NCI-H2107 (cell line): ENCODE measurements at places on chromosomes 5 and 9.
A peak's percentile ranks its signal among the peaks of the same experiment; 100 is the strongest.

DNA sequence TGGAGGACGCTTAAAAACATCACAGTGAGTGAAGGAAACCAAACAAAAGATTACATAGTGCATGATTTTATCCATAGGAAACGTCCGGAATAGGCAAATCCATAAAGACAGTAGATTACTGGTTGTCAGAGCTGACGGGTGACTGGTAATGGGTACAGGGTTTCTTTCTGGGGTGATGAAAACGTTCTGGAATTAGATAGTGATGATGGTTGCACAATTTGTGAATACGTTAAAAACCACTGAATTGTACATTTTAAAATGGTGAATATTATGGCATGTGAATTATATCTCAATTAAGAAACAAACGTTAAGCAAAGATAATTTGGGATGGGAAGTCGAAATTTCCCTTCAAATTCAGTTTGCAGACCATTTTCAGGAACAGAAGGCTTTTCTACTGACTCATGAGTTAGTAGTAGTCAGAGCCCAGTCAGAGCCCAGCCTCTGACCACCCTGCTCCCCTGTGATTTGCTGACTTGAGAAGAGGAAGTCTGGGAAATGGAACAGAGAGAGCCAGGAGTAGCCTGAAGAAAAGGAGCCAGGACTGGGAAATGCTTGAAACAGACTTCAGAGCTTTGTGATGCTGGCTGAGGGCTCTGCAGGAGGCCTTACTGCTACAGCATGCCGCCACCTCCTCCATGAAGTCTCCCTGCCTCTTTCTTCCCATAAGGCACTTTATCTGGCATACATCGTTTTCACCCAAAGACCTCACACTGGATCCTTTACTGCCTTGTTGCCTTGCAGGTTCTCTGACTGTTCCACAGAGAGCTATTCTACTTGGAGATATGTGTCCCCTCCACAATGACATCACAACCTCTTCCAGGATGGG is 46.4 kb upstream of the CTNNA1 start:
- no peak for DNase-seq

DNA sequence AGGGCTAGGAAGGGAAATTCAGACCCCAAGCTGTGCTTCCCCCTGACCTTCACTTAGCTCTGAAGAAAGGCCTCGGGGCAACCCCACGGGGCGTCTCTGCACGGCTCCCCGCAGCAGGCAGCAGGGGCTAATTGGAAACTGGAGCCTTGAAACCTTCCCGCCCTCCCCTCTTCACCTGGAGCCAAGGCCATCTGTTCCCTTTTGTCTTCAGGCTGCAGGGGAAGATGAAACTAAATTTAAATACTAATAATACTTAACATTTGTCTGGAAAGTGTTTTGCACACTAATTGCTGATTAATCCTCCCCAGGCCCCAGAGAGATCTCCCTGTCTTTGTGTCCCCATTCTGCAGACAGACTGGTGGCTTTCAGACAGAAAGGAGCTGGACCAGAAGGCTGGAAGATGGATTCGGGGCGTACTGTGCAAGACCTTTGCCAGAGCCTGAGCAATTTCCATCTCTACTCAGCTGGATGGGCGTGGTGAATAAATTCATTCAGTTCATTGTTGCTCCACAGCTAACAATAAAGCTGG is 34.1 kb upstream of the CPLX2 start:
- DNase-seq, result peak; percentile 17

DNA sequence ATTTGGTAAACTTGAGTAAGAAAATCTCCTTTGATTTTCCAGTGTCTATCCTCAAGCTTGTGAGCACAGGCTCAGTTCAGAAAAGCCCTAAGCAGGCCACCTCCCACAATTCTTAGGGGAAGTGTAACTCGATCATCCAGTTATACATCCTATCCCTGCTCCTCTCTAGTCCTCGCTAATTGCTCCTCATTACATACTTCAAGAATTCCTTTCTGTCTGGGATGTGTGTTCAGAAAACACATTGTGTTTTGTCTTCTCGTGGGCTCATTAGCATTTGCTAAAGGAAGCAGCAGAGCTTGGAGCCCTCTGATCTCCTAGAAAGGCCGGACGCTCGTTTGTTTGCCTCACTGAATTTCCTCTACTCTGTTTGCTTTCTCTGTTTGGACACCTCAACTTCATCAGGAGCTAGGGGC is 268.2 kb upstream of the RFX3 start:
- peak; percentile 23 for DNase-seq

DNA sequence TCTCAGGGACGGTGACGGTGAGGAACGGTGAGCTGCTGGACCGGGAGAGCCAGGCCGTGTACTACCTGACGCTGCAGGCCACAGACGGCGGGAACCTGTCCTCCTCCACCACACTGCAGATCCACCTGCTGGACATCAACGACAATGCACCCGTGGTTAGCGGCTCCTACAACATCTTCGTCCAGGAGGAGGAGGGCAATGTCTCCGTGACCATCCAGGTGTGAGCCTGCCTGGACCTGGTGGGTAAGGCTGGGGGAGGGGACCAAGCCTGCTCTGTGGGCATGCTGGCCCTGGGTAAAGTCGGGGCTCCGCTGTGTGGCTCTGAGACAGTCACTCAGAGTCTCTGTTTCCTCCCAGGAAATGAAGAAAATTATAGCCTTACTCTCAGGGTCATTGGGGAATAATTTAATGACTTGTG is 29.3 kb downstream of the CDHR2 start:
- DNase-seq, result no peak

DNA sequence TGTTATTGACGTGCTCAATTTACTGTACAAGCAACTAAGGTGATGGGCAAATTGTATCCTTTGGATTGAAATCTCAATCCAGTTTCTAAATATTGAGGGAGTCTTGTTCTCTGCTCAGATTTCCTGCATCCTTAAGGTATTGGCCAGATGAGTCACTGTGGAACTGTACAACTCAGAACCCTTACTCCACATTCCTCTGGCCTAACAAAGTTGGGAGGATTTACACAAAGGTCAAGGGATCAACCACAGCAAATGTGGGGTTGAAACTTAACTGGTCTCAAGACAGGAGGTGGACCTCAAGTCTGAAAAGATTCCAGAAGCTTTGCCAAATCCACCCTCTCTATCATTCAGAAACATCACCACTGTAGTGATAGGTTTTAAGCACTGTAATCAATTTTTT is 81.5 kb upstream of the AGXT2 start:
- no peak for DNase-seq

GRCh38 chr5:90948969-90949368 is 390.4 kb downstream of the ADGRV1 start:
- DNase-seq, result no peak

DNA sequence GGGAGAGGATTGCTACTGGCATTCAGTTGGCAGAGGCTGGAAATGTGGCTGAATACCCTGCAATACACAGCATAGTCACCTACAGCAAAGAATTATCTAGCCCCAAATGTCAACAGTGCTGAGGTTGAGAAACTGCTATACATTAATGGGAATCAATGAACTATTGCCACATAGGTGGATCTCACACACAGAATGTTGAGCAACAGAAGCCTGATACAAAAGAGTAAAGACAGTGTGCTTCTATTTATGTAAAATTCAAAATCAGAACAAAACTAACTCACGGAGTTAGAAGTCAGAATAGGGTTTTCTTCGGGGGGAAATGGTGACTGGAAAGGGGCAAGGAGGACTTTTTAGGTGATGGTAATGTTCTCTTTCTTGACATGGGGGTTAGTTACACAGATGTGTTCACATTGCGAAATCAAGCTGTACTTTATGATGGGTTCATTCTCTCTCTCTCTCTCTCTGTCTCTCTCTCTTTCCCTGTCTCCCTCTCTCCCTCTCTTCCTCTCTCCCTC is 45.7 kb upstream of the PANK3 start:
- DNase-seq, result no peak

DNA sequence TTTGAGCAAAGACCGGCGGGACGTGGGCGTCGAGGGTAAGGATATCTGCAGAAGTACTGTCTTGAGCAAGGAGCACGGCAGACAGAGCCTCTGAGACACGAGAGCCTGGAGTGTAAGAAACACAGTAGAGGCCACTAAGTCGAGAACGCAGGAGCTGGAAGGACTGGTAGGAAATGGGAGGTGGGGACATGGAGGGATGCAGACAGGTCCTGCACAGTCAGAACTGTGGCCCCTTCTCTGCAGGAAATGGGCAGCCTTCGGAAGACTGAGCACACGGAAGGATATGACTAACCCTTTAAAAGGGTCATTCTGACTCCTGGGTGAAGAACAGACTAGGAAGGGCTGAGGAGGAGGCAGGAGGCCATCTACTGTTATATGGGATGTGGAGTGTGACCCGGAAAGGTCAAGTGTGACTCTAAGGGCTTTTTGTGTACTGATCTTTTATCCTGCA is 1.4 kb upstream of the CAMSAP1 start:
- DNase-seq, result no peak

DNA sequence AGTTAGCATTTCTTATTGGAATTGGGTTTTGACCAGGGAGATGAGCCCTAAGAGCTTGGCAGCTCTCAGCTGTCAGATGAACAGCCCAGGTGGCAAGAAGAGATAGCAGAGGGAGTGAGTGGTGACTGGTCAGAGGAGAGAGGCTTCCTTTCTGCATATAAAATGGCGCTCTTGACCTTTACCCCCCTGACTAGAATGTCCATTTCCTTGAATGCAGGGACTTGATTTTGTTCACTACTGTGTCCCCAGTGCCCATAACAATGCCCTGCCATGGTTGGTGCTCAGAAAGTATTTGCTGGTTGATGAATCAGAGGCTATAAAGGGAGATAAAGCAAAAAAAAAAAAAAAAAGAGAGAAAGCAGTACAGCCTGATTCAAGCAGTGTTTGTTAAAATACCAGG is 7.2 kb downstream of the CHMP5 start:
- DNase-seq, result no peak

DNA sequence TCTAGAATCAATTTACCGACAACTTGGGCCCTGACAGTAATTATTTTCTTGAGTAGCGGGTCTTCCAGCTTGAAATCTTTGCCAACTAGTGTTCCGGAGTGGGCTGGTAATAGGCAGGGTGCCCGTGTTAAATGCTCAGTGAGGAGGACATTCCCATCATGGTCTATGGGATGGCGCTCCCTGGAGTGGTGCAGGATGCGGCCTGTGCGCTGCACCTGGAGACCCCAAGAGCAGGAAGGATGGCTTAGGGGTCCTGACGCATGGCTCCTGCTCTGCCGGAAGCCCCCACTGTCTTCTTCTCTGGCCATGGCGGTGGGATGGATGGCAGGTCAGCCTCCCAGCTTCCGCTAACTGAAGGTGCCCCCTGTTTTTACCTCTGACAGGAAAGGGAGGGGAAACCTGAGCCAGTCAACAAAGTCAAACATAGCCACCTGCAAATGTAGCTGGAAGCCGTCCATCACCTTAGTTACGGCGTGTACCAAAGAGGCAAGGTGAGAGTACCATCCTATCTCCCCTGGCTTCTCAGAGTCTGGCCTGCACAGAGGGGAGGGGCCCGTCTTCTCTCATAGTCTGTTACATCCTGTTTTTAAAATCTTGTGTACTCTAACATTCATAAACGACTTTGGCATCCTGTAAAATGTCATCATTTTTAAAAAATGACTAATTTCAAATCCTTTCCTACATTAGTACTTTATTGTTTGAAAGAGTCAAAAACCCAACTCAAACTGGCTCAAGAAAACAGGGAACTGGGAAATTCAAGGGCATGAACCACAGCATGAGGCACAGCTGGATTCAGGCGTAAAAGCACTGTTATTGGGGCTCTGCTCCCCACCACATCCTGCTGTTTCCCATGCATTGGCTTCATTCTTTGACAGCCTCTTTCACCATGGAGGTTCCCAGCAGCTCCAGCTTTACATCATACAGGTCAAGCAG is 28.5 kb upstream of the UNC5A start:
- no peak for DNase-seq

DNA sequence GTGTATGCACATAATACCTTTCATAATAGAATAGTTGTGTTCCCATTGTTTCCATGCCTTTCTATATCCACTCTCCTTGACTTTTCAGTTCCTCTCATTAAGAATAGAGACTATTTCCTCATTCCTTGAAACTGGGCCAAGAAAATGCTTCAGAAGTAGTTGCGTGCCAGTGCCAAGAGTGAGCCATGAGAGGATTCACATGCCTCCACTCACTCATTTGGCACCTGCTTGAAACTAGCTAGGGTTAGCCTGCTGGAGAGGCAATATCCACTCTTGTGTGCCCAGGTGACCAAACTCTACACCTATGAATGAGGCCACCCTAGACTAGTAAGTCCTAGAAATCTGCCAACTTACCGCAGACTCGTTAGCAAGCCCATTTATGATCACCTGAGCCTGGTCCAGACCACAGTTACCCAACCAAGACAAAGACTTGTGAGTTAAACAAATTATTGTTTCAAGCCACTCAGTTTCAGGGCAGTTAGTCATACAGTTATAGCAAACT is 276.3 kb downstream of the EPB41L4A start:
- no peak for DNase-seq

DNA sequence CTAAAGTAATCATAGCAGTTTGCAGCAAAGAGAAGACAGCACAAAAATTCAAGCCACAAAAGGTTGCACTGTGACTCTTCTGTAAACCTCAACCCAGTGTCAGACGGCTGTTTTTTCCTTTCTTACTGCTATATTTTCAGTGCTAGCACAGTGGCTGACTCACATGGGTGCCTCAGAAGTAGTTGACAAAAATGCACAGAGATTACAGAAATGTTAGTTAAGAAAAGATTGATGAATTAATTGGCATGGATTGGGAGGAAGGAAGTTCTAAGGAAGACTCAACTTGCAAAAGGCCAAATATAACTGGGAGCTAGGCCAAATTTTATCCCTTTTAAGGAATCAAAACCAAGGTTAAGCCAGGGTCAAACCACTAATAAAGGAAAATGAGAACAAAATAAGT is 43.7 kb upstream of the ITGA1 start:
- DNase-seq, result no peak

- no peak for DNase-seq
Observed at GRCh38 chr5:38079620-38080402, 178.5 kb upstream of the EGFLAM start.

DNA sequence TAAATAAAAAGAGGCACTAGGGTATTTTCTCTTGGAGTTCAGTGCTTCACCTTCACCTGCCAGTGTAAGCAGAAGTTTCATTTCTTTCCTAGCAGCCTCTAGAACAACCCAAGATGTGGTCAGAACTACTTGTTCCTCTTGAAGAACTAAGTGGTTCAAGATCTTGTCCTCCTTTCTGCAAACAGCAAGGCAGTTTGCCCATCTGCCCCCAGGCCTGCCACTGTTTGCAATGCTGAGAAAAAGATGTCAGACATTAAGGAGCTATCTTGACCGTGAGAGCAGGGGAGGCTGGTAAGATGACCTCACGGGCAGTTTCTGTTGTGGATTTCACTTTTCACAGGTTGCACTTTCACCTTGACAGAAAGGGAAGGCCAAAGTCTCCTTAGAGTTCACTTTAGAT is 52.0 kb upstream of the KLF4 start:
- no peak for DNase-seq

GRCh38 chr9:128034821-128035652 is 32.1 kb downstream of the NAIF1 start:
- DNase-seq, result peak; percentile 57

- no peak for DNase-seq
Observed at GRCh38 chr9:100217536-100217935, 118.5 kb downstream of the INVS start.

GRCh38 chr9:83313781-83314180 is 224.4 kb downstream of the FRMD3 start:
- peak; percentile 19 for DNase-seq

DNA sequence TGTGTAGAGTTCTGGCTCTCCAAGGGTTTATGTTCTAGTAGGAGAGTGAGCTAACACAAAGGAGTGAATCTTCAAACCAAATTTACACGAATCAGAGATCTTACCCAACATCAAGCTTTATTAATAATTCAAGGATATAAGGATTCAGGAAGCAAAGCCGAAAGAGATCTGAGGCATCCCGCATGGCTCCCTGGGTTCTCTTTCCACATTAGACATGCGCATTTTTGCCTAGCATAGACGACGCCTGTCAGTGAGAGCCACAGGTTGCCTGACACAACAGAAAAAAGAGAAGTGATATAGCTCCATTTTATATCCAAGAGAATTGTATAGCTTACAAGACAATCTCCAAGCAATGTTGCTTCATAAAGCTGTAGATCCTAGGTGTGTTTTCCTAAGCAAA is 52.6 kb downstream of the ESM1 start:
- DNase-seq, result no peak
